Hematopoietic multipotent progenitor cell treated with erythropoietin and hydrocortisone succinate and interleukin-3 and kit ligand, for 4 days (in vitro differentiated cells): ENCODE measurements at places on chromosomes 3 and 15.

GRCh38 chr3:28262001-28262400, 20.6 kb downstream of the CMC1 start:
- DNase-seq = no peak

DNA sequence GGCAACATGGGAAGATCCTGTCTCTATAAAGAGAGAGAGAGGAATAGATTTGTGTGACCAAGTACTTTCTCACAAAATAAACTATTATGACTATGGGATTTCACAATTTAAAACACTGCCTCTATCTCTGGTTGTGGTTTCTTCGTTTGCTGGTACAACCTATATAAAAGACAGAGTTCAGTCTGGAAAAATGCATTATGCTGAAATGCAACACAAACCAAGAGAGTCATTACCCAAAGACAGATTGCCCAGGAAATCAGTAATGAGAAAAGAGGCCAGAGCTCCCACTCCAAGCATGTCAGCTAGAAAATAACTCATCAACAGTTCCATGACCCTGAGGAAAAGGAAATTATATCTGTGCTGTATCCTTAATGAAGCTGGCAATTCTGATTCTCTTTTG, 23.2 kb downstream of the GPR176 start:
- peak; percentile 15 for DNase-seq

DNA sequence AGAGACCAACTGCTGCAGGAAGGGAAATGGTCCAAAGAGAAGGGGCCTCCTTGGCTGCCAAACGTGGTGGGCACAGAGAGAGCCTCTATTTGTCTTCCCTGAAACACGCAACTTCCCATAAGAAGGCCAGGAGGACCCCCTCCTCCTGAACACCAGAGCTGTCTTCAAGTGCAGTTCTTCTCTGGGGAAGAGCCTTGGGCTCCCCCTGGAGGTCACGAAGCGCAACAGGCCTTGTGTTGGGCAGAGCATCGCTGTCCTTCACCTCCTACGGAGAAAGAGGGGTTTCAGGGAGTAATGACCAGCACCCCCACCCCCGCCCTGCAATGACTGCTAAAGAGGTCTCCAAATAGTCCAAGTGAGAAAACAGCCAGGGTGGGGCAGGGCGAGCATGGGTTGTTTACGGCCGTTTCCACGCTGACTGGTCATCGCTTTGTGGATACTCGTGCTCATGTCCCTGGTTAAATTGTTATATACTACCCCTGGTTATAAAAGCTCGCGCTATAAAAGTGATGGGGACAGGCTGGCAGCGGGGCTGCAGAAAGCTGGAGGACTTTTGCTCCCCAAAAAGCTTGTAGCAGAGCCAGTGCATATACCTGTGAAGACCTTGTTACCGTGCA, 397.5 kb upstream of the ATP10A start:
- DNase-seq = peak; percentile 69

GRCh38 chr3:44078863-44079262, 162.8 kb upstream of the TOPAZ1 start:
- DNase-seq = no peak

GRCh38 chr15:66981771-66982170, 83.6 kb upstream of the SMAD3 start:
- no peak for DNase-seq

DNA sequence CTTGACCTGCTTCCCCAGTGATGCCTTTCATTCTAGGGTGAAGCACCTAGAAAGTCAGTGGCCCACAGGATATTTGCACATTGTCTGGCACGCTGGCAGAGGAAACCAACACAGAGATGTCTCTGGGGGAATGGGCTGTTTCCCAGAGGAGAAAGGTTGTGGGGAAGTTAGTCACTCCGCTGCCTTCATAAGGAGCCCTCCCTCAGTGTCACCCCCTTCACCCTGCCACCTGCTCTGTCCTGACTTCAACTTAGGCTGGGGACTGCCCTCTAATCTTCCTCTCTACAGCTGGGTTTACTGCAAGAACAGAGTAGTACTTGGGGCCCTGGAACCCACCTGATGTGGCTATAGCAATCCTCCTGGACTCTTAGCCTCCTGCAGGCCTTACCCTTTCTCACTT, 5.7 kb downstream of the KLHDC8B start:
- no peak for DNase-seq

- peak; percentile 92 for DNase-seq
These were observed 121.0 kb downstream of the TFDP2 start for GRCh38 chr3:142028243-142028777.

DNA sequence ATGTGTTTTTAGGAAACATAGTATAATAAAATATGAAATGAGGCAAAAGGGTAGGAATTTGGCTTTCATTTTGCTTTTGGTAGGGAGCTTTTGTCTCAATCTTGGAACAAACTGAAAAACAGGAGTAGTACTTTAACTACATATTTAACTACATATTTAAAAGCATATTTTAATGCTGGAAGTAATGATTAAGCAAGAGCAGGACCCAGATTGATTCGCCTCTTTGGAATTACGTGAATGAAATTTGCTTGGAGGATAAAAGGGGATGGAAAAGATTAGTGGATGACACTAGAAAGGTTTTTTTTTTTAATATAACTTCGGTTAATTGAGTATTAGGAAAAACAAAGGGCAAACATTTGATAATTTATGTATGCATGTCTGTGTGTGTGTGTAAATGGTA, 11.2 kb upstream of the TMEM212 start:
- no peak for DNase-seq

GRCh38 chr3:145882436-145882835, 278.5 kb downstream of the PLOD2 start:
- no peak for DNase-seq

DNA sequence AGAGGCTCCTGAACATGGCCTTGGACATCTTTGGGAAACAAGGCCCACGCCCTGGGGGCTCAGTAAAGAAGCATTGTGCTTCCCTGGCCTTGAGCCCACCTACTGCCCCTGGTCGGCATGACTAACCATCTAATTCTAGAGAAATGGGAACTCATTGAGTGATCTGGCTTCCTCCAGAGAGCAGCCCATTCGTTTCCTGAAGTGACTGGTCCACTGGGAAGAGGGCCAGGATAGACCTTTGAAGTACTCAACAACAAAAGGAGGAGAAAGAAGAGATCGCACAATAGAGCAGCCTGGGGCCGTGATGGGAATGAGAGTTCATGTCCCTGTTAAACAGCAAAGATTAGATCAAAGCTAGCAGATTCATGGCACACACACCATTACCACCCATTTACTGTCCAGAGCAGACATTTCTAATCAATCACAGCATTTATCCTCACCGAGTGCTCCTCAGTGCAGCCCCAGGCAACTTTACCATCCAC, 514.4 kb upstream of the PROK2 start:
- DNase-seq = no peak

DNA sequence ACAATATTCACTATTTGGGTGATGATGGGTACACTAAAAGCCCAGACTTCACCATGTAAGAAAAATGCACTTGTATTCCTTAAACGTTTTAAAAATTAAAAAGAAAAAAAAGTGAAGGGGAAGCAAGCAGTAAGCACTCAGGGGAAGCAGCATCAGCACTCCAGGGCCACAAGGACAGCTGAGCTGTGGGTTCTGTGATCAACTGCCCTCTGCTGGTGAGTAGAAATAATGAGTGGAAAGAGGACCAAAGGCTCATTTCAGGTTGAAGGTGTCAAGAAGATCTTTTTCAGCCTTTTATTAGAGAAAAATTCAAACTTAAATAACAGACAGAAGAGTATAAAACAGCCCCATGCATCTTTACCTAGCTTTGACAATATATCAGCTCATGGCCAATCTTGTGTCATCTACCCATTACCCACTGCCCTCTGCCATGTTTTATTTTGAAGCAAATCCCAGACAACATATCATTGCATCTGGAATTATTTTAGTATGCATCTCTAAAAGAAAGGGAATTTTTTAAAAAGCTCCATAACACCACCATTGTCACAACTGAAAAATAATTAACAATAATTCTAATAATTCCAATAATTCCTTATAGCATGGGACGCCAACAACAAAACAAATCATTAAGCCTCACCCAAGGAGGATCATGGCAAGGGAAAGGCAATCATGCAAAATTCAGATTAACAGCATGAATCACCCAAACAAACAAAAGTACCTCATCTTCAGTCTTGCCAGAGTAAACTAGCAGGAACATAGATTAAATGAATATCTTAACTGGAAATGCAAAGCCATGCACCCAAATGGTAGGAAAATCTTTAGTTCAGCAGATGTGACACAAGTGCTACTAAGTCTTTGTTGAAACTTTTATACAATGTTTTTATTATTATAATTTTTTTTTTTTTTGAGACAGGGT, 42.5 kb downstream of the TAMM41 start:
- peak; percentile 83 for DNase-seq

DNA sequence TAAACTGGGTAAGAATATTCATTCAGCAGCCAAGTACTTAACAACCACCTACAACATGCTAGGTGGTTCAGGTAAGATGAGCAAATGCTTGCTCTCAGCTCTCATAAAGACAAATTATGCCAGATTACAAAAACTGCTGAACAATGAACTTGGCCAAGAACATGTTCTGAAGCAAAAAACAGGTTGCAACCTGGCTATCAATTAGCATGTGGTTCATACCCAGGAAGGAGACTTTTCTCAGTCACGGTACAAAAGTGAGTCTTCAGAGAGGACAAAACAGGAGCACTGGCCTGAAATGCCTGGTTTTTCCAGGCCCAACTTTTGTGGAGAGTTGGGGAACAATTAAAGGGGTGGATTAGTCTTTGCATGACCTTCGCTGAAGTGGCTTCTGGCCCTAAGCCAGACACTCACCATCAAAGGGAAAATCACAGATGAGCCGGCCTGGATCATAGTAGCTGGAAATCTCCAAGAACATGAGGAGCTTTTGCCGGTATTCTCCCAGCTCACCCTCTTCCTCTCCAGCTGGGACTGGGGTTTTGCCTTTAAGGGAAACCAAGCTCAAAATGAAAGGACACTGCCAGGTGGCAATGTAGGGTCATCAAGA, 7.6 kb upstream of the PLA2G4F start:
- DNase-seq = no peak

DNA sequence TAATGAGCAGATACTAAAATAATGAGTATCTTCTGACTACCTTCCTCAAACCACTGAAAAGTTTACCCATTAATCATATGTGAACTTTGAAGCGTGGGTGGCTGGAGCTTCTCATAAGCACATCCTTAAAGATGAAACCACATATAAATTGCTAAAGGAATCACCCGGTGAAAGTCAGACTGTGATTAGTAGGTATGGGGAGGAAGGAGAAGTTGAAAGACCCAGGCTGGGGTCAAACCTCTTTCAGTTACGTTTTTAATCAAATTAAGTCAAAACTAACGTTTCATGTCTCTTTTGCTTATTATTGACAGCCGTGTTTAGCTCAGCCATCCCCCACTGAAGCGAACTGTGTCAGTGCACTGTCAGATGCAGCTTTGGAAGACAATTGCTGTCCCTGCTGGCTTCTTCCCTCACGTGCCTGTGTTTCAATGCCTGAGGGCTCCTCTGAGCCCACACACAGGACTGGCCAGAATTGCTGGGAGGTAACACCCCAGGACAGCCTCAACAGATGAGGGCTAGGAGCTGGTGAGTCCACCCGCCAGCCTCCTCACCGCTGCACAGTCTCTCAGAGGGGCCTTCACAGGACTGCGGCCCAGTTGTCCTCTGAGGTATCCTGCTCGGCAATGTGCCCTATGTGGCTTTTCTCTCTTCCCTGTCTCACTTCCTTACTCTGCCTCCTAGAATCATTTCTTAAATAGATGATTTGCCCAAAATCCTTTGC, 29.3 kb upstream of the SH3BP5 start:
- no peak for DNase-seq

GRCh38 chr3:148955544-148956346, 35.6 kb upstream of the GYG1 start:
- peak; percentile 79 for DNase-seq

DNA sequence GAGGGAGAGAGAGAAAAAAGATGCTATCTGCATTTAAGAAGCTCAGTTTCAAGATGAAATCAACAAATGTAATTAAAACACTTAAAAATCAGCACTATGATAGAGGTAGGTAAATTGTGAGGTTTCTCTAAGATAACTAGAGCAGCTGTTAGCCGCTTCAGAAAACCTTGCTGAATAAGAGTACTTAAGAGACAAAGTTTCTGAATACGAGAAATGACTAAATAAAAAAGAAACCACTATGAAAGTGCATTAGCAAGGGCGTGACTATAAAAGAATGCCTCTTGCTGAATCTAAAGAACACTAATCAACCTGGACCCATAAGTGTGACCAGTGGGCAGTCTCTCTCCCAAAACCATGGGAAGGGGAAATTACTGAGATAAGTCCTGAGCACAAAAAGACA, 41.8 kb downstream of the IQCB1 start:
- DNase-seq = no peak

GRCh38 chr15:83118968-83119367, 11.5 kb downstream of the TM6SF1 start:
- no peak for DNase-seq

DNA sequence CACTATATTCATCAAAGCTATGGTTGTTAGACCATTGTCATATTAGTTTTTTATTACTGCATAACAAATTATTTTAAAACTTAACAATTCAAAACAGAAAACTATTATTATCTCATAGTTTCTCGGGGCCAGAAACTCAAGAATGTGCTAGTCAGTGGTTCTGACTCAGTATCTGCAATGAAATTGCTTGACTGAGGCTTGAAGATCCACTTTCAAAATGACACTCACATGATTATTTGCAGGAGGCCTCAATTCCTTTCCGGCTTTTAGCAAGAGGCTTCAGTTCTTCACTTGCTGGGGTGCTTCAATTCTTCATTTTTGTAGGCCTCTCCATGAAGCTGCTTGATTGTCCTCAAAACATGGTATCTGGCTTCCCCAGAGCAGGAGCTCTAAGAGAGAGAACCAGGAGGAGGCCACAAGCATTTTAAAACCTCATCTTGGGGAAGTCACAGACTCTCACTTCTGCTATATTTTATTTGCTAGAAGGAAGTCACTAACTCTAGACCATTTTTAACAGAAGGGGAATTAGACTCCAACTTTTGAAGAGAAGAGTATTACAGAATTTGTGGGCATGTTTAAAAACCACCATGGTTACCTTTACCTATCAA, 383.7 kb downstream of the MFSD1 start:
- DNase-seq = no peak

- no peak for DNase-seq
These were observed 10.8 kb downstream of the PRICKLE2 start for GRCh38 chr3:64214381-64215018.

GRCh38 chr3:71713041-71713440, 12.2 kb downstream of the EIF4E3 start:
- no peak for DNase-seq
